ENCODE measurements at places on chromosomes 13 and 19. TPM values are rescaled to one million over a fixed set of nuclear protein-coding genes. Genes with fewer than 3 reads are reported as not detected.

DMAC2 gene
- 35.2 TPM for total RNA-seq

UHRF1 gene
- 46.6 TPM for total RNA-seq

MAG gene
- total RNA-seq: not detected

PSG6 gene
- total RNA-seq: not detected

BST2 gene
- total RNA-seq: 4.5 TPM

KCTD12 gene
- 29.4 TPM for total RNA-seq

Measured in smooth muscle cell of the umbilical artery (primary cell).